Naive thymus-derived CD4-positive, alpha-beta T cell (primary cell): ENCODE measurements at places on chromosomes 4 and X. TPM values are rescaled to one million over a fixed set of nuclear protein-coding genes. Genes with fewer than 3 reads are reported as not detected.

Gene ARSJ
- 0.05 TPM in 1 of 2 replicates, not detected in the other for total RNA-seq

DNA sequence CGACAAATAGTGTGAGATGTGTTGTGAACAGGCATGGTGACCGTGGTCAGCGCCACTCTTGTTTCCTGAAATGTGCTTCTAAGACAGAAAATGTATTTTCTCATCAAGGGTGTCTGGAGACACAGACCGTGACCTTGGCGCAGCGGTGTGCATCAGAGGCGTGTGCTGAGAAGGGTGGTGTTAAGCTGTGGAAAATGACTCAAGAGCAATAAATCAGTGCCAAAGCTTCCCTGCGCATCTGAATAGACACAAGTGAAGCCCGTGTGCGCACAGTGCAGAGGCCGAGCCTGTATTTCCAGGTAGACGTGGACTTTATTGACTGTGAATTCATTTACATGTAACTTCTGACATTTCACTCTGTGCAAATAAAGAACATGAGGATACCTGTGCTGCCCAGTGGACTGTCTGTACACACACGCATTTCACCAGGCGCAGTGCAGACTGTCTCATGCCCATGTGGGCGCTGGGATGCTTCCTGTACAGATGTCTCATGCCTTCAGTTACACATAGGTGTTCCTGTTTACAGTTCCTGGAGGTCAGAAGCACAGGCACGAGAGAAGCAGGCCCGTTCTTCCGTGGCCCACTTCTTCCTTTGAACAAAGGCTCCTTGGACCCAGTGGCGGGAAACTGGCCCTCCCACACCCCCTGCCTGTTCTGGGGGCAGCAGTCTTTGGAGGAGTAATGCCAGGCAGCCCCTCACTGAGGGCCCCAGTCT lies 31.9 kb downstream of the NSG1 start:
- no peak for DNase-seq

GRCh38 chr4:105455998-105456397 lies 17.9 kb downstream of the PPA2 start:
- no peak for DNase-seq

GRCh38 chr4:2583092-2583491 lies 46.6 kb downstream of the FAM193A start:
- DNase-seq = no peak

DNA sequence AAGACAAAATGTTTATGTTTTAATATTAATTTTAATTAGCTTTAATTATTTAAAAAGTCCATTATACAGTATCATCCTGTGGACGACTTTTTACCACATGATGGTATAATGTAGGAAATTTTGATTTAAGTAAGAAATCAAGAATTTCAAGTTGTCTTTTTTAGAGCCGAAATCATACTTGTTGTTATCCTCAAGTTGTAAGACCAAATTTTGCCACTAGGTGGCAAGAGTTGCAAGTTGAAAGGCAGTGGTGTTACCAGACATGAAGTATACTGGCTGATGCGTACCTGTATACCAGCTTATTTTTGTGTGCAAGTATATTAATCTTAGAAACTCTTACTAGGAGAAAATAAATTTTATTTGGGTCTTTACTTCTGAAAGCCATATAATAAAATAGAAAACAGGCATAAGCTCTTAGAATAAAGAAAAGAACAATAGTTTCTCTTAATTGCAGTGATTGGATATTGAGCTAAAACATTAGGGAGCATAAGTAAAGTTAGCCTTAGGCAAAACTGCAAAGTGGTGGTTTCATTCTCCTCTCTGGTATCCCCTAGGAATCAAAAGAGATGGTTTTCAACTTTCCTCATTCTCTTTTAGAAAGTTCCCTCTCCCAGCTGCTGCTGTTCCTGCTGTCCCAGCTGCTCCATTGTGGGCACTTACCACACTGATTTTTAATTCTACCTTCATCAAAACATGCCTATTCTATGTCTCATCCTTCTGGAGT lies 118.0 kb upstream of the WDFY3 start:
- DNase-seq = no peak

GRCh38 chr4:20761382-20761781 lies 61.1 kb downstream of the PACRGL start:
- no peak for DNase-seq
